Suppressor macrophage treated with lipopolysaccharide for 4 hours (primary cell): ENCODE measurements at places on chromosomes 5 and 9.

DNA sequence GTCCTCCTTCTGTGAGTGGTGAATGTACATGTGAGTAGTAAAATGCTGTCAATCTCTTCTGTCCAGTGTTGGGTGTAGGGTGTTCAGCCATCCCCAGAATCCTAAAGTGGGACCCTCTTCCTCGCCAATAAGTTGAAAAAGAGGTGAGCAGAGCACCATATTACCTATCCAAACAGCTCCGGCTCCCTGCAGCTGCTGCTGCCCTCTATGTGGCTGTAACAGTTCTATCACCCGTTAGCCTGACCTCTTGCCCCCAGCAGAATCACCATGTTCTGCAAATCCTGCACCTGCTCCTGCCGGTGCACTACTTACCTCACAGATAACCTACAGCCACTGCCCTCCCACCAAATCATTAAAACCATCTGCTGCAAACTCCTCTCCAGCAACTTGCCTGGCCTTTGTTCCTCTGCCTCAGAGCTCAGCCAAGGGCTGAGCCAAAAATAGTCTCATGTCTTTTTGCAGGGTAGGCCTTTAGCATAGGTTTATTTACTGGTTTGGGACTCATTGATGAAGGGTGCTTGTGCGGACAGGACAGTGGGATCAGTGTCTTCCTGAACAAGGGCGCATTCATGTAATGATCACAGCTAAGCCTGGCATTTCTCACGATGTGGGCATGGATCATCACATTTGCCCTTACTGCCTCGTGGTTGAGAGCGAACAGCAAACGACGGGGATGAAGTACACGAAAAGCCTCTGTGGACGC is 49.6 kb upstream of the CCL21 start:
- DNase-seq: no peak

GRCh38 chr9:71861618-71862017 is 49.4 kb downstream of the ABHD17B start:
- no peak for DNase-seq

GRCh38 chr9:127397646-127398274 is 791 bp downstream of the SLC2A8 start:
- DNase-seq: peak; percentile 47

GRCh38 chr9:80615964-80616363 is 1044.2 kb downstream of the TLE4 start:
- no peak for DNase-seq

DNA sequence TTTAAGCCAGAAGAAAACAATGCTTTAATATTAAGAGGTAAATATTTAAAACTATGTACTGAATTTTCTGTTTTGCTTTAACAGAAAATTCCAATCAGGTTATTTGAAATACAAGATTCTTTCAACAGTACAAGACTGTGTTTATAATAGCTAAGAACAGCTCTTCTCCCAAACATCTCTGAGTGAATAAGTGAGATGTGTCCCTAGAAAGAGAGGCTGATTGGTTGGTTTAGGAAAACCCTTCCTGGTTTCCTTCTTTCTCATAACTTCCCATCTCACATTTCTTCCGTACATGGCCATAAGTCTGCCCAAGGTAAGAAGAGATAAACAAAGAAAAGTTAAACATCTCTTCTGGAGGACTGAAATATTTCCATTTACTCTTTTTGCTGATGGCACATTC is 145.9 kb downstream of the FANCC start:
- no peak for DNase-seq

DNA sequence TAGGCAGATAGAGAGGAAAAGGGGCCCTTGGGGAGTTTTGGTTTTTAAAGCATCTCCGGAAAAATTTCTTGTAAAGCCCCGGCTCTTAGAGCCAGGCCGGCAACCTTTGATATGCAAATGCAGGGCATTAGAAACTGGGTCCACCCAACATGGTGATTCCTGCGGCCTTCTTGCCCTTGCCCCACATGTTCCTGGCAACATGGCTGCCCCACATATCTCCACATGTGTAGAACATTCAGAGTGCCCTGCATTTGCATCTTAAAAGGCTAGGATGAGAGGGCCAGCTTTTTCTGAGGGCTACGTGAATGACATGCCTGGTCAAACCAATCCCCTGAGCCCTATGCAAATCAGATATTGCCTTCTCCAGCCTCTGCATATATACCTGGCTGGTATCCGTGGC is 5.0 kb upstream of the SNAPC3 start:
- no peak for DNase-seq

DNA sequence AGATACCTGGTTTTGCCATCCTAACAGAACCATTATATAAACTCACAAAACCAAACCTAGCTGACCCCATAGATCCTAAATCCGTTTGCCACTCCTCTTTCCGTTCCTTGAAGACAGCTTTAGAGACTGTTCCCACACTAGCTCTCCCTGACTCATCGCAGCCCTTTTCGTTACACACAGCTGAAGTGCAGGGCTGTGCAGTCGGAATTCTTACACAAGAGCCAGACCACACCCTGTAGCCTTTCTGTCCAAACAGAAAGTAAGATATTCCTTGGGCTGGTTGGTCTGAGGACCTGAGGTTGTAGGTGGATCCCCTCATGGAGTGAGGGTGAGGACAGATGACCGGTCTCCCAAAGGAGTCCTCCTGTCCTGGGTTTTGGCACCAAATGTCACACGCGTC is 56.7 kb upstream of the NAA35 start:
- DNase-seq: peak; percentile 2

DNA sequence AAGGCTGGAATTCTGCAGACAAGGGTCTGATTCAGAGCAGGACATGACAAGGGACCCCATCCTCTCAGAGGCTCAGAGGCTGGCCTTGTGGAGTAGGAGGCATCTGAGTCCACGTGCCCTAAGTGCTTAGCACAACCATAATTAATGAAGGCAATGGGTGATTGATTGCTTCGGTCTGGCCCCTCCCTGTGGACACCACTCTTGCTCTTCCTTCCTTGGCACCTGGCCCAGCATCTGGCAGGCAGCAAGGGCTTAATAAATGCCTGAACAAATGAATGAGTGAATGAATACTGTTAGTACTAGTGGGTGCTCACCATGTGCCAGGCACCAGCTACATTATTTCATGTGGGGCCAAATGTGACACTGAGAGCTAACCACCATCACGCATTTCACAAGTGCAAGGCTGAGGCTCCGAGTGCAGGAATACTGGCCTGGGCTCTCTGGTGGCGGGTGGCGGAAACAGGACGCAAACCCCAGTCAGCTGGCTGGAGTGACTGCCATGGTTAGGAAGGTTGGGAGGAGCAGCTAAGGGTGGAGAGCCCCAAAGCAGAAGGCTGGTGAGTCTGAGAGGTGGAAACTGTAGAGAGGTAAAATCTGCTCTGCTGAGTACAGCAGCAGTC is 53.6 kb downstream of the ASS1 start:
- no peak for DNase-seq

GRCh38 chr5:16454686-16455085 is 10.9 kb downstream of the ZNF622 start:
- peak; percentile 33 for DNase-seq

DNA sequence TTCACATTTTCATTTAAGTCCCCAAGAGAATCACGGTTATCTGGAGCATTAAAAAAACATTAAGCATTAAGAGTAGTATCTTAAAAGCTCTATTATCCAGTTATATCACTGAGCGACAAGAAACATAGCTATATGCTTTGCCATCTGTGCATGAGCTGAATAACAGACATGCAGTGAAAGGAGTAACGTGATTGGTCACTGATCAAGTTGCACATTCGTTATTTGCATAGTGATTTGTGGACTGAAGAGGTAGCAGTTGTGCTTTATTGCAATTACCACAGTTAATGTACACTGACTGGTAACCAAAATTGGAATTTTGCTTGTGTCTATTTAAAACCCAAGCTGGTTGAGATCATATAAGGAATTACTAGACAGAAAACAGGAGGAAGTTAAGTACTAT is 107.4 kb downstream of the MCTP1 start:
- DNase-seq: no peak

DNA sequence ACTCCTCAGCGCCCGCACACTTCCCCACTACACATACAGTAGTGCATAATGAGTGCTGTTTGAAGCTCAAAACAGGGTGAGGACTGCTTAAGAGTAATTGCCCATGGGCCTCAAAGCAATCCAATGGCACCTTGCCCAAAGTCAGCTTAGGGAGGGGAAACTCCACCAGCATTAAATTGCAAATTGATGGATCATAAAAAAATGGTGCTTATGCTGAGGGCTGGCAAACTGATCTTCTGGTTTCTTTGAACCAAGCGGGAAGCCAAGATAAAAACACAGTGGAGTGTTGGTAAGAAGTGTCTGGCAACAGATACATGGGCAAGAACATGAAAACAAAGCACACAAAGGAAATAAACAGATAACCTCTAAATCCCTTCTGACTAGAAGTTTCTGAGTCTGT is 28.0 kb downstream of the TLE1 start:
- no peak for DNase-seq

DNA sequence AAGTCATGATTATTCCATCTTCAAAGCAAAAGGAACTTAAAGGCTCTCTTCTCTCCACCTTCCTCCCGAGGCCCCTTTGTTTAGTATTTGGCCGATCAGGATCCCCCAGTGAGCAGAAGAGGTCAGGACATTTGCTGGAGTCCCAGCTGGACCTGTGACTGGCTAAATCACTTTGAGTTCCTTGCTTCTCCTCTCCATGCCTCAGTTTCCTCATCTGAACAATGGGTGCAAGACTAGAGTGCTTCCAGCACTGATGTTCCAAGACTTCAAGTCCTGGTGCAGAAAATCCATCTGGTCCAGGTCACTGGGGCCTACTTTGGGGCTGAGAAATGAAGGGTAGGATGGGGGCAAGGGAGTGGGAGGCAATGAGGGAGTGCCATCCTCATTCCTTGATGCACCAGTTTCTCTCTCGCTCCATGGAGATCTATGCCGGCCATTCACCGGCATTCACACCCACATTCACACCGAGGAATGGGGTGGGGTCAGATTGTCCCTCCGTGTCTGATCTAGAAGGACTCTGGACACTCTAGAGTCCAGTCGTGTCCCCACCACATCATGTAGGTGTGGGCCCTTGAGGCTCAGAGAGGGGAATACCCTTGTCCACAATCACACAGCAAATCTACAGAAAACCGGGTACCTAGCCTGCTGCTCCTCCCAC is 38.7 kb upstream of the IL17B start:
- no peak for DNase-seq

- DNase-seq: no peak
Observed at GRCh38 chr5:40828021-40828631, 6.9 kb downstream of the RPL37 start.

GRCh38 chr9:97478301-97478981 is 23.0 kb upstream of the TMOD1 start:
- DNase-seq: no peak

DNA sequence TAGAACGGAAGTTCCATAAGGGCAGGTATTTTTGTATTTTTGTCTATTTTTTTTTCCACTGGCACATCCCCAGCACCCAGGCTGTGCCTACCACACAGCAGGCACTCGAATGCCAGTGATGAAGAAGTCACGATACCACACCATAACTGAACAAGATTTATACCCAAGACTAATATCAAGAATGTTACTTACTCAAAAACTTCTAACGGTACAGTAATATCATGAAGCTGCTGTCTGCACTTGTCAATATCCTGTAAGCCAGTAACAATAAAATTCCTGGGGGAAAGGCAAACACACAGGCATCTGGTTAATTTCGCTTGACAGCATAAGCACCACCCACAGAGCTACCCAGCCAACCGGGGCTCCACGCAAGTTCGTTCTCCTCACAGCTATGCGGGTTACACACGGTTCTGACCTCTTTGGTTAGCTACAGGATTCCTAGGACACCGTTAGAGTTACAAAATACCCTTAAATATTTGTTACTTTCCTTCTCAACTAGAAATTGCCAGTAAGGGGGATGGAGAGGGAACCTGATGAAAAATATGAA is 1.3 kb downstream of the MED10 start:
- no peak for DNase-seq

- no peak for DNase-seq
Observed at GRCh38 chr5:65101632-65102100, 332.9 kb downstream of the CWC27 start.

- DNase-seq: peak; percentile 98
Observed at GRCh38 chr9:135907431-135908092, at the start of gene CAMSAP1. Gene CAMSAP1, minus strand, starts transcription at chr9:135907546. Its CDS starts 387 bp downstream, at chr9:135907159.

DNA sequence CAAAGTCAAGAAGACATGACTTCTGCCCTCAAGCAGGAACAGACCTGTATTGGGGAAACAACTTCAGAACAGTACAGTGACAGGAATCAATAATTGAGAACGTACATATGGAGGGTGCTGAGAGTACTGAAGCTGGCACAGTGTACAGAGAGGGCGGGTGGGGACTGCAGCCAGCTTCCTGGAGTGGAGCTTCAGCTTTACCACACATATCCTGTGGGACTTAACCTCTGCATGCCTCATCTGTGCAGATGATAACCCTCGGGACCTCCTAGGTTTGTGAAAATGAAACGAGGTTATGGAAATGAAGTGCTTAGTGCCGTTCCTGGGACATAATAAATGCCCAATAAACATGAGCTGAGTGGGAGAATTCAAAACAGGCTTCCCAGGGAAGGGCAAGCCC is 22.1 kb upstream of the RARS1 start:
- DNase-seq: no peak

GRCh38 chr9:134629061-134629585 is 12.5 kb upstream of the COL5A1 start:
- DNase-seq: no peak

DNA sequence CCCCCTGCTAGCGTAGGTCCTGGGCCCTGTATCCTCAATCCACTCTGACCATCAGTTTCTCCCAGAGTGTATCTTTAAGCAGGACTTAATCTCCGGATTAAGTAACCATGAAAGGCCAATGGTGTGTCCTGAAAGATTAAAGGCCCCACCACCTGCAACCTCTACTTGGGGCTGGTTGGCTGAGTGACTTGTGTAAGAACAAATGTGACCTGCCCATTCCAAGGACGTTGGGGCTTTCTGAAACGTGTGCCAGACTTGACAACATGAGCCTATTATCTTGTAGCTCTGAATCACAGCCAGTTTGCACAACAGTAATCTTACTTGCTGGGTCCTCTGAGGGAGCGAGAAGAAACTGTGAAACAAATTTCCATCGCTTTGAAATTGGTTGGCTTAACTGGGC is 3.1 kb upstream of the PRELID2 start:
- DNase-seq: no peak

- no peak for DNase-seq
Observed at GRCh38 chr9:131601683-131602181, 56.4 kb downstream of the PRRT1B start.

GRCh38 chr9:93620881-93621820 is 44.8 kb downstream of the PHF2 start:
- no peak for DNase-seq
